ENCODE measurements at places on chromosomes 7 and 10. TPM values are rescaled to one million over a fixed set of nuclear protein-coding genes. Genes with fewer than 3 reads are reported as not detected.

The ELN gene
- total RNA-seq, result 0.13 TPM

The PUS7 gene
- total RNA-seq, result 25.5 TPM

The PLEKHS1 gene
- total RNA-seq, result 0.03 TPM

The SMKR1 gene
- 10.1 TPM for total RNA-seq

The LIPK gene
- total RNA-seq, result not detected

The ACTA2 gene
- 20.5 TPM for total RNA-seq

The HGF gene
- not detected for total RNA-seq

The KIF20B gene
- 16.3 TPM for total RNA-seq

The ZNF655 gene
- 56.4 TPM for total RNA-seq

The HOXA9 gene
- total RNA-seq, result 0.70 TPM

The SGMS1 gene
- total RNA-seq, result 48.4 TPM

The GAD2 gene
- not detected for total RNA-seq

The CCNJ gene
- total RNA-seq, result 6.9 TPM

The AGR2 gene
- 104 TPM for total RNA-seq

The GDF2 gene
- not detected for total RNA-seq

The GPR146 gene
- total RNA-seq, result 1.6 TPM

All from A549 treated with GW870086 at 1 μM for 4 hours (cell line).